ENCODE measurements at places on chromosomes 6 and 20.

DNA sequence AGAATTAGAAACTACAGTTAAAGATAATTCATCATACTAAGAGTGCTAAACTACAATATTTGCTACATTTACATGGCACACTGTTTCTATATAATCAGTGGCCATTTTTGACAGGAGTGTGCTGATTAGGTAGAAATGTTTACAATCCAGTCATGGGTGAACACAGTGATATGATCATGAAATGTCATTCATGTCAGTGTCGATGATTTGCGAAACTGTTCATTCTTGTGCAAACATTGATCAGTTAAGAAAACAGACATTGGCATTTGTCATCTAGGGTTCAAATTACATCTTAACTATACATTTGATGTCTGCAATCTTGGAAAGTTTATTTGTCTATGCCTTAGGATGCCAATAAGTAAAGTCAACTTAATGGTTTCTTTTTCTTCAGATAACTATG, 474.9 kb downstream of the DOK5 start:
- DNase-seq, result no peak

DNA sequence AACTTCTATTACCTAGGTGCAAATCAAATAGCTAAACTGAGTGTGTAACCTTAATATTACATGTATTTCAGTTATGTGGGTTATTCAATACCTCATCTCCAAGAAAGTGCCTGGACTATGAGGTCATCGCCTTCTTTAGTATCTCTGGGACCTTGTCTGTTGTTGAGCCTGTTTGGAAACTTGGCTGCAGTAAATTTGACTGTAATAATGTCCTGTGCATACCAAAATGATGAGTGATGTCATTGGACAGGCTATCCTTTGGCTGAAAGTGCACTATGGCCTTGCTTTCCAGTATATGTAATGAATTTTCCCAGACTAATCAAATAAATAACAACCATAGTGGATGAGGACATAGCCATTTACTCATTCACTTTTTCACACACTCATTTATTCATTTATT, 455.1 kb downstream of the ADGRB3 start:
- DNase-seq, result no peak

DNA sequence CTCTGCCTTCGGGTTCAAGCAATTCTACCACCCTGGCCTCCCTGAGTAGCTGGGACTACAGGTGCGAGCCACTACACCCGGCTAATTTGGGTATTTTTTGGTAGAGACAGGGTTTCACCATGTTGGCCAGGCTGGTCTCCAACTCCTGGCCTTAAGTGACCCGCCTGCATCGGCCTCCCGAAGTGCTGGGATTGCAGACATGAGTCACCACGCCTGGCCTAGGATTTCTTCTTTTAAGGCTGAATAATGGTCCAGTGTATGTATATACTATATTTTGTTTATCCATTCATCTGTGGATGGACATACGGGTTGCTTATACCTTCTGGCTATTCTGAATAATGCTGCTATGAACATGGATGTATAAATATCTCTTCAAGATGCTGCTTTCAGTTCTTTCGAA, 17.1 kb downstream of the RIOK1 start:
- no peak for DNase-seq

- no peak for DNase-seq
Observed at GRCh38 chr20:44637522-44638372, 13.8 kb downstream of the ADA start.

DNA sequence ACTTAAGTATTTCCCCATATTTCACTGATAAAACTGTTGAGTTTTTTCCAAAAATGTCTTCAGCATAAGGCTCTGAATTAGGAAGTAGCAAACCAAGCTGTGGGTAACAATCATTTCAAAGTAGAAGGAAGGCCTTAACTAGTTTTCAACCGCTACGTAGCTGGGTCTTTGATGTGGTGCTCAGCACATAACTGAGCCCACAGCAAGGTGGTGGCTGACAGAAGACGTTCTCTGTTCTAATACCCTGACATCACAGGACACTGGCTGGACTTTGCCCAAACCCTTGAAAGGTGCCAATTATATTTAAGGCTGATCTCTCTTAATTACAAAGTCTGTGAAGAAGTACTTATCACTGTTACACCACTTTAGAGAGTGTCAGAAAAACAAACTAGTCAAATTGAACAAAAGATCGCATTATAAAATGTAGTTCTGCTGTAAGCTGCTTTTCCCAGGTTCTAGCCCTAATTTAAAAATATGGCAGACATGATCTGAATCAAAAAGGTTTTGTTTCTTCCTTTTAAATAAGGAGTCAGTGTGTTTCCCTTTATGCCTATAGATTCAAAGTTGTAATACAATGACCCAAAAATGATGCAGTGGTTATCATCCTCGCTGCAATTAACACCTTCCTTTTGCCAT, 26.7 kb downstream of the MAN1A1 start:
- no peak for DNase-seq

GRCh38 chr20:51966296-51966971, 164.1 kb upstream of the SALL4 start:
- no peak for DNase-seq

GRCh38 chr6:40894962-40895799, 143.8 kb downstream of the UNC5CL start:
- DNase-seq, result no peak

GRCh38 chr6:34238585-34239499, 2.2 kb downstream of the HMGA1 start:
- no peak for DNase-seq

- no peak for DNase-seq
Observed at GRCh38 chr6:157139054-157139708, 184.1 kb downstream of the TMEM242 start.

GRCh38 chr6:9761220-9761619, 653.7 kb downstream of the TFAP2A start:
- DNase-seq, result no peak

- no peak for DNase-seq
Observed at GRCh38 chr20:2123720-2124119, 22.1 kb downstream of the STK35 start.

- no peak for DNase-seq
Observed at GRCh38 chr6:30747300-30747687, 2.9 kb upstream of the IER3 start.

- no peak for DNase-seq
Observed at GRCh38 chr6:29762781-29763214, 39.6 kb downstream of the HLA-F start.

DNA sequence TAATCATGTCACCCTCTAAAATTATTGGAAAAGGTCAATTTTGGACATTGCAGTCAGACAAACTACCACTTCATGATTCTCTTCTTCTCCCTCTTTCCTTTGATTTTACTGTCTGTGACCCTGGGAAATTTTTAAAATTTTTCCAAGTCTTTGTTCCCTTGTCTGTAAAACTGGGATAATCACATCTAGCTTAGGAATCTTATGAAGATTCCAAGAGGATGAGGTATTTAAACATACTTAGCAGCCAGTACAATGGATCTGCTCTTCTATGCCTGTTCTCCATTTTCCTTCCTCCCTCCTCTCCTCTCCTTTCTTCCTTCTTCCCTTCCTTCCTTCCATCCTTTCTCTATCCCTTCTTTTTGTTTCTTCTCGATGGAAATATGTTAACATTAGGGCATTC, 651.6 kb upstream of the MARCKS start:
- DNase-seq, result no peak

GRCh38 chr6:167564416-167565250, 239.7 kb downstream of the TTLL2 start:
- no peak for DNase-seq

- DNase-seq, result no peak
Observed at GRCh38 chr6:38987503-38987902, 61.1 kb upstream of the GLP1R start.

DNA sequence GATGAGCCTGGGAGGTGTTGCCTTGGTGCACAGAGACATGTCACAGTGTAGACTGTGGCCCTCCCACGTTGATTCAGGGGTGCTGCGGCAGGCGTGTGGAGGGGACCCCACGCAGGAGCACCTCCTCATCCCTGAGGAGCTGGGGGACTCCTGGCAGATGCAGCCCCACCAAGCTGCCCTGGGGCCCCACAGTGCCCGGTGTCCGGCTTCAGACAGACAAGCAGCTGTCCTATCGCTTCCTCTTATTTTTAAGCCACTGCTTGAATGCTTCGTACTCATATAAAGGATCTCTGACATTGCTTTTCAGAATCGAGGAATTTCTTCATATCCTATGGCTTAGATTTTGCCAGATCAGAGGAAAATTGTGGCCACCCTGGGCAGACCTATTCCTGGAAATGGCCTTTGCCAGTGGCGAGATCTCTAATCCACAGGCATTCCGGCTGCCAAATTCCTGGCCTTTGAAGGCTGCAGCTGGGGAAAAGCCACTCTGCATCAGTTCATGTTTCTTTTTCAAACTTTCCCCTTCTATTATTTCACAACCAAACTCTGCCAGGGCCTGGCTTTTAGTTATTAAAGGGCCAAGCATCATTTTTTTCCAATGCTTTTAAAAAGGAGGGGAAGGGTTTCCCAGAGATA, 337.0 kb downstream of the THBS2 start:
- DNase-seq, result no peak

- no peak for DNase-seq
Observed at GRCh38 chr6:169108753-169109152, 144.9 kb downstream of the THBS2 start.

GRCh38 chr6:163646133-163646532, 231.6 kb downstream of the QKI start:
- no peak for DNase-seq

DNA sequence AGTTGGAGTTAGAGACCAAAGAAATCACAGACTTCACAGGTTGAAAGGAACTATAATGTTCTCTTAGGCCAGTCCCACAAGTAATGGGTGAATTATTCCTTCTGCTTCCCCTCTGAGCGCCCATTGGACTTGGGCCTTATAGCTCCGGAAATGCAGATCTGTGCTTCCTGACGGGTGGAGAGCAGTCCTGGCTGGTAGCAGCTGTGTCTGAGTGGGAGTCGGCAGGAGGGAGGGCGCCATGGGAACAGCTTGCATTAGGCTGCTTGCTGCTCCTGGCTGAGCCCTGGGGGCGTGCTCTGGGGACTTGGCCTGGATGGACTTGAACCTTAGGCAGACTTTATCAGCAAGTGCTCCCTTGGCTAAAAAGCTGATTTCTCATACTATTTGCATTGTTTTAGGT, 18.4 kb upstream of the NUP153 start:
- DNase-seq, result no peak

- no peak for DNase-seq
Observed at GRCh38 chr6:30264743-30265142, 51.5 kb upstream of the TRIM26 start.

DNA sequence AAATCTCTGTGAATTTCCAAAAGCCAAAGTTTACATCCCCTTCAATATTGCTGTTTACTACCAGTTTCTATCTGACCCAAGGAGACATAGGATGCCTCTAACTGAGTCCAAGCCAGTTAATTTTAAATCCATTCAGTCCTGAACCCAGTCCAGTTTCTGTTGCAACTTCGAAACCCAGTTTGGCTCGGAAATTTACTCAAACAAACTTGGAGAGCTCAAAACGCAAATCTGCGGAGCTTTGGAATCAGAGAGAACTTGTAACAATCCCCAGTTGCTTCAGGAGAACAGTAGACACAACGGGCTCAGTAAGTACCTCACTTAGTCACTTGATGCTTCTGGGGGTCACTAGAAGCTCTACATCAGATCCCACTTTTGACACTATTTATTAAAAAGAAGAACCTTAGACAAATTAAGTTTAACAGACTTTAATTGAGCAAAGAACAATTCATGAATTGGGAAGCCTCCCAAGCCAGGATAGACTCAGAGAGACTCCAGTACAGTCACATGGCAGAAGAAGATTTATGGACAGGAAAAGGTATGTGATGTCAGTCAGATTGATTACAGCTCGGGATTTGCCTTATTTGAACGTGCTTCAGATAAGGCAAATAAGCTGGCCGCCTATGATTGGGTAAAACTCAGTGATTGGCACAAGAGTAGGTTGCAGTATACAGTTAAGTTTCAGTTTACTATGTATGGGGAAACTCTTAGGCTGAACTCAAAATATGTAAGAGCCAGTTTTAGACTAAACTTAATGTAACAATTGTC, 118.0 kb downstream of the RFPL4B start:
- no peak for DNase-seq

DNA sequence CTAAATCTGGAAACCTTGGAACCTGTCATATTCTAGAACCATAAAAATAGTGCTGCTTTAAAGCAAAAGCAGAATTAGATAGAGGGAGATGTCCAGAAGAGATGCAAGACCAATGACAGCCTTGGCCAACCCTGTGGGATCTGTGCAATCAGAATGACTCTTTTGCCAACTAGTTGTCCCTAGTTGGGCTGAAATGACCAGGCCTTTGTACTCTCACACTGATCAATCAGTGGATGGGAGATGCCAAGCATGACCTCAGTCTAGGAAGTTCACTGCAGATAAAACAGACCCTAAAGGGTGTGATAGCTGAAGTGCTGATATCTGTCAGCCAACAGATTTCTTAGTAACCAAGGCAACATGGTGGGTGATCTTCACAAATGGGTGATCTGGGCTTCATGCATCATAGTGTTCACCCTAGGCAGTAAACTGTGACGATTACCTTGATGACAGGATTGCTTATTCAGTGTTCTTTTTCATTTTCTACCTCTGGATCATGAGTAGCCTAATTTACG, 52.1 kb downstream of the BCKDHB start:
- DNase-seq, result no peak

DNA sequence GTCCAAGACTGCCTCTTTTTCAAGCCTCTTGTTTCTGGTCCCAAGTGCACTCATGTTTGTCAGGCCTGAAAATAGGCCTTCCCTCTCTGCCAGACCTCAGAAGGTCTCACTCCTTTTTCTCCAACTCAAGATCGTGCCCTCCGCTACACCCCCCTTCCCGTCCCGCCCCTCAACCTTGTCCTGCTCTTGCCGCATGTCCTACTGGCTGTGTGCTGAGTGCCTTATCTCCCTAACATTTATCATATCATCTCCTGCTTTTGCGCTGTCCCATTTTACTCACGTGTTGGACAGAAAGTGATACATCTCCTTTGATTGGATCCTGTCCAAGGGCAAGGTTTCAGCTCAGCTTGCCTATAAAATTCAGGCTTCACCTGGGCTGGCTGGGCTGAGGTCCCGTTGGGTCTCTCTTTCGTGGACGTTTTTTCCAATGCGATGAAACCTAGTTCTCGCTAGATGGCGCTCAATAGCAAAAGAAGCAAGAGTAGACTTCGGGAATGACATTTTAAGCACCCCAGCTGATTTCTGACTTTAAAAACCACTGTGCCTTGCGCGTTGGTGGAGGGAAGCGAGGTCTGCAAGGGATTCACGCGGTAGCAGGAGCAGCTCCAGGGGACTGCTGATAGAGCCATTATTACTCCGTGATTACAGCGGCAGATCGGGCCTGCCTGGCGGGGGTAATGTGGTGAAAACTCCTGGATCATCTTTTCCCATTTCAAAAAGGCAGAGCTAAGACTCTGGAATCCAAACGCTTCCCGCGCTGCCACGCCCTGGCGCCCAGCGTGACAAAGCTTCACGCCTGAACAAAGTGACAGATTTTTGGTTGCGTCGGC, 137.6 kb downstream of the IMPG1 start:
- DNase-seq, result no peak

- peak; percentile 15 for DNase-seq
Observed at GRCh38 chr20:9506280-9506821, 8.0 kb upstream of the LAMP5 start.

- DNase-seq, result peak; percentile 12
Observed at GRCh38 chr6:170439366-170440361, 113.4 kb downstream of the PSMB1 start.

GRCh38 chr6:20954315-20954714, 420.1 kb downstream of the CDKAL1 start:
- DNase-seq, result no peak

- no peak for DNase-seq
Observed at GRCh38 chr6:89978749-89979145, 84.5 kb downstream of the GJA10 start.

- no peak for DNase-seq
Observed at GRCh38 chr20:59977086-59977485, 18.9 kb downstream of the CDH26 start.
